Femur (tissue), 1 donor: ENCODE measurements at places on chromosomes 1 and 21.

GRCh38 chr1:26771643-26772321 lies 16.0 kb upstream of the PIGV start:
- no peak for DNase-seq

DNA sequence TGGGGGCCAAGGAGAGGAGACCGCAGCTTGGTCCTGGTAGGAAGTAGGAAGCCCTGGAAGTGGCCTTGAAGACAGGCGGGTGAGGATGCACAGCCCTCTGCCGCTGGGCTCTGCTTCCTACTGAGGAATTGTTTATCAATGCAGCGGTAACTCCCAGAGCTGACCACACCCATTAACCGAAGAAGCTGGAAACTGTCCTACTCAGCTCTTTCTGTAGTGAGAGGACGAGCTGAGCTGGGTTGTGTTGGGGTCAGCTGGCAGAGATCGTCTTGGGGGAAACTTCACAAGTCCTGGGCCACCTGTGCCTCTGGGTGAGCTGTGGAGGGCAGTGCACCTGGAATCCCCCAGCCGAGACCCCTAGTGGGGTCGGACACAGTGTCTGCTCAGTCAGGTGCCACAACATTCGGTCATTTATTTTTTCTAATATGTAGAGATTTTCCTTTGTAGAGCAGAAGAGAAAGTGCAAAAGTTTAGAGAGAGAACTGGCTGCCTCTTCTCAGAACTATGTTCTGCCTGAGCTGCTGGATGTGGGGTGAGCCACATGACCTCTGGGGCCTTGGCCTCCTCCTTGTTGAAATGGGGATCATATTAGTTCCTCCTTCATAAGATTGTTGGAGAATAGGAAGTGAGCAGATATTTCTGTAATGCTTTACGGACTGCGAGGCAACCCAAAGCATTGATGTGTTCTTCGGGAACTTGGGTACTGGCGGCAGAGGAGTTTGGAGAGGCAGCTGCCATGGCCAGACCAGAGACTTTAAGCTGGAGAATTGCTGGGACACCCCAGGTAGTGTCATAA lies 3.6 kb downstream of the NECAP2 start:
- DNase-seq: no peak

DNA sequence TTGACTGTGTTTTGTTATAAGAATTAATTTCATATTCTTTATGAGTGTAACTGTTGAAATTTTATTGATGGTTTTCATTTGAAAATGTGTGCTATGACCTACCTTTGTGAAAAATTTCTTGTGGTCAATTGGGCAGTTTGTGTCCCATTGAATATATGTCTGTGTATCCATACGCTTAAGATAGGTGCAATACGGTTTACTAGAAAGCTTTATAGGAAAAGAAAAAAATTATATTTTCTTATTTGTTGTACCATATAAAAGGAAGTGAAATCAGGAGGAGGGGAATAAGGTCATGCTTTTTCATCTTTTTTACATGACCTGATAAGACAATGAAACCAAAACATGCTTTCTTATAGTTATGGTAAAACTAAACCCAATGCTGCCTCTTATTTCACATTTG lies 807.7 kb downstream of the USP25 start:
- no peak for DNase-seq

DNA sequence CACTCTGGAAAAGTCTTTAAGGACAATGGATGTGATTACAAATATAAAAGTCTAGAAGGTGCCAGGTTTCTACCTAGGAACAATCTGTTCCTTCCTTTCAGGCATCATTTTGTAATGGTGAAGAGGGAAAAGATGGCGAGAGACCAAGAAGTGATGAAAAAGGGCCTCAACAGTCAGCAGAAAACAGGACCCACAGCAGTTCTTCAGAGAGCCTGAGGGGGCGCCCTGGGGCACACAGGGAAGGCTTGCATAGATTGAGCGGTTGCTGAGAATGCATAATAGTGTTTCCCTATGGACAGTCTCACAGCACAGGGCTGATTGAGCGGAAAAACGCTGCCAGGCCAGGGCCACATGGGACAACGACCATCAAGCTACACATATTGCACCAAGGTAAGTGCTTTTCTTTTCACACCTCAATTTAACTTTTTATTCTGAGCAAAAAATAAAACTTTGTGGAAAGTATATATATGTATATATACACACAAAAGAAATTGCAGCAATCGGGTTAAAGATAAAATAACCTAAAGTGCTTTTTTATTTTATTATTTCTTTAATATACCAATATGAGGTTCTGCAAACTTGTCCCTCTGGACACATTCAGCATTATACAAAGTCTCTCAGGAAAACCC lies 3.1 kb upstream of the YRDC start:
- DNase-seq: peak; percentile 78

DNA sequence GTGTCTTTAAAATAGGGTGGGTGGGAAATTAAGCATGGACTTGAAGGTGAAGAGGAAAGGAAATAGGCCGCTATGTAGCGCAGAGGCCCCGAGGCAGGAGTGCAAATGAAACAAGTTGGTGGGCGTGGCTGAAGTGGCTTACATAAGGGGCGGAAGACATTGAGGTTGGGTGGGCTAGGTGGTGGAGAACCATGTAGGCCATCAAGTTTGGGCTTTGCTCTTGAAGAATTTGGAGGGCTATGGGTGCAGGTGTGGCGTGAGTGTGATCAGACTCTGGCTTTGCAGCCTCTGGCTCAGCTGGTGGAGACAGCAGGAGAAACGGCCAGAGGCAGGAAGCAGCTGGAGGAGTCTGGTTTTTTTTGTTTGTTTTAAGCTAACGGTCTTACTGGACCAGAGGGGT lies 6.7 kb downstream of the SLFNL1 start:
- no peak for DNase-seq

- DNase-seq: no peak
These were observed 27.0 kb upstream of the ZFP69B start for GRCh38 chr1:40423264-40423642.

DNA sequence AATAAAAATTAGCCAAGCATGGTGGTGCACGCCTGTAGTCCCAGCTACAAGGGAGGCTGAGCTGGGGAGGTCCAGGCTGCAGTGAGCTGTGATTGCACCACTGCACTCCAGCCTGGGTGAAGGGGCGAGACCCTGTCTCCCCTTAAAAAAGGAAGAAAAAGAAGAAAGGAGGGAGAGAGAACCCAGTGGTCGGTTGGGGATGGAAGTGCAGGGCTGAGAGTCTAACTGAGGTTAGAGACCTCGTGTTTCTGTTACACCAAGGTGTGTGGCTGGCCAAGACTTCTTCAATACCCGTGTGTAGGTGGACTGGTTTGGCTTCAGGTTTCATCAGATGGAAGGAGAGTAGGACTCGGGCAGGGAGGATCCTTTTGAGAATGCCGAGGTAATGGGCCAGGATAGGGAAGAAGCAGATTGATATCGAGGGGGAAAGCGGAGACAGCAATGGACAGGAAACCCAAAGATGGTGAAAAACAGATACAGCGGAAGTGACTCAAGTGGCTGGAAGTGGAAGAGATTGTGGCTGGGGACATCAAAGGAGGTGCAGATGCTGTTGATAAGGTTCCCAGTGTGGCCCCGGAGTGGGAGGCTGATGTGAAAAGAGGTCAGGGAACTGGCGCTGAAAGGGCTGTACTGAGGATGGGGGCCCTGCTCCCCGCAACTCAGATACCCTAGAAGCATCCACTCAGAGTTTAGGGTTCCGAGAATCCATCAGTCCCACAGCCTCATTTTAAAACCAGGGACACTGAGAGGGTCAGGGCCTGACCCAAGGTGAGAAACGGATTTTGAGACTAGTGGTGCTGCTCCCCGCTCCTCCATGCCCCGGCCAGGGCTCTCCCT lies 681 bp upstream of the UBXN10 start:
- no peak for DNase-seq

DNA sequence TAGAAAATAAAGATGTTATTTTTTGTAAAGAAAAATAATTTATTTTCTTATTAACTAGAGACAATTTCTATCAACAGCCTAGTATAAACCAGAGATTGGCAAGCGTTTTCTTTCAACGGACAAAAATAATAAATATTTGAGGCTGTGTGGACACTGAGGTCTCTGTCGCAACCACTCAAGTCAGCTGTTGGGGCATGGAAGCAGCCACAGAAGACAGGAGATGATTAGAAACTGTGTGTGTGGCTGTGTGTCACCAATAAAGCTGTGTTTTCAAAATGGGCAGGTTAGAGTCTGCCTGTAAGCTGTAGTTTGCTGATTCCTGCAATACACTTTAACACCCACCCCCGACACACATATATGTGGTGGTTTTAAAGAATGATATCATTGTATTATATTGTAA lies 200.6 kb upstream of the HMCN1 start:
- DNase-seq: no peak

DNA sequence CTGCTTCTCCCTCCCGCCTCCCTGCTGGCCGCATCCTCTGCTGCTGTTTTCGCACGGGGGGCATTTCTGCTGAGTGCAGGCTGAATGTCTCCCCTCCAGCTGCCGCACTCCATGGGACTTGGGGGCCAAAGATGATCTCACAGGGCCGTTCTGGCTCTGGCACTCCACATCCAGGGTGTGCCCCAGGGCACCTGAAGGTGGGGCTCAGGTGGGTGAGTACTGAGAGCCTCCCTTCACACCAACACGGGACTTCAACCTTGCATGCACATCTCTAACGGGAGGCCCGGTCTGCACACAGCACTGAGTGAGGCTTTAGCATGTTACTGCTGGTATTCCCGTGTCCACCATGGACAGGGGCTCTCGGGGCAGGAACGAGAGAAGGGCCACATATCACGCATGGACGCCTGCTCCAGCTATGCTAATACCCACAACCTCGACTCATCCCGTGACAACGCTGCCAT lies 88.9 kb downstream of the DMRTB1 start:
- DNase-seq: peak; percentile 8

GRCh38 chr21:45175326-45176095 lies 101.1 kb downstream of the ADARB1 start:
- no peak for DNase-seq

DNA sequence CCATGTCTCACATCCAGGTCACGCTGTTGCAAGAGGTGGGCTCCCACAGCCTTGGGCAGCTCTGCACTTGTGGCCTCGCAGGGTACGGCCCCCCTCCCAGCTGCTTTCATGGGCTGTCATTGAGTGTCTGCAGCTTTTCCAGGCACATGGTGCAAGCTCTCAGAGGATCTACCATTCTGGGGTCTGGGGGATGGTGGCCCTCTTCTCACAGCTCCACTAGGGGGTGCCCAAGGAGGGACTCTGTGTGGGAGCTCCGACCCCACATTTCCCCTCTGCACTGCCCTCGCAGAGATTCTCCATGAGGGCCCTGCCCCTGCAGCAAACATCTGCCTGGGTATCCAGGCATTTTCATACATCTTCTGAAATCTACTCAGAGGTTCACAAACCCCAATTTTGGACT lies 219.4 kb downstream of the LRRC7 start:
- DNase-seq: no peak

- no peak for DNase-seq
These were observed 2.1 kb downstream of the LEPR start for GRCh38 chr1:65422241-65423203.

- peak; percentile 46 for DNase-seq
These were observed 1.0 kb upstream of the DCAF6 start for GRCh38 chr1:167935216-167936067.

- no peak for DNase-seq
These were observed 107.1 kb downstream of the TLR5 start for GRCh38 chr1:223035724-223036478.

DNA sequence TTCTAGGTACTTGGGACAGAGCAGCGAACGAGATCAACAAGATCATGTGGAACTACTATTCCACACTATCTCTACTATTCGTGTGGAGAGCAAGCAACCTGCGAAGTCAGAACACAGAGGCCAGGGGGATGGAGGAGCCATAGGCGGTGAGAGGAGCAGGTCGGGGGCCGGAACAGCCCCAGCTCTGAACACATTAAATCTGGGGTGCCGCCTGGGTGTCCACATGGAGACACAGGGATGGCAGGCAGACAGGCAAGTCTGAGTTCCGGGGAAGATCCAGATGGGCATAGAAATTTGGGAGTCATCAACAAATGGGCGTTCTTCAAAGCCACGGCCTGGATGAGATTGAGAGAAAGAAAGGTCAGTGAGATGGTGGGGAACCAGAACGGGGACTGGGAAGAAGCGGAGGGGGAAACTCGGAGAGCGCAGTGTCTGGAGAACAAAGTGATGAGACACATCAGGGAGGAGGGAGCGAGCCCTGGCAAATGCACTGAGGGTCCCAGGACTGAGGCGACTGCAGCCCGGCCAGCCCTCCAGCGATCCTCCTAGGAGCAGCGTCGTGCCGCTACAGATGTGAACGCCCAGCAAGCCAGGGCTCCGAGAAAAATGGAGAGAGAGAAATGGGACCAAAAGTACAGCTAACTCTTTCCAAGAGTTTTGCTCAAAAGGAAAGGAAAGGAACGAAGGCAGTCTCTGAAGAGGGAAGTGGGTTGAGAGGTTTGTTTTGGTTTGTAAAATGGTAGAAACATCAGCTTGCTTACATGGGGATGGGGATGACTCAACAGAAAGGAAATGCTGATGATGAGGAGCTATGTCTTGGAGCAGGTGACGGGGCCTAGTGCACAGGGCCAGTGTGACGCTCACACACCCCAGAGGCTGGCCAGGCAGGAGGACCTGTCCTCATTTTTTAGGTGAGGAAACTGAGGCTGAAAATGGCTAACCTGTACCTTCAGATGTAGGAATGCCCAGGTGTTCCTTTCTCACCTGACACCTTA lies 84.5 kb downstream of the GLIS1 start:
- DNase-seq: no peak

DNA sequence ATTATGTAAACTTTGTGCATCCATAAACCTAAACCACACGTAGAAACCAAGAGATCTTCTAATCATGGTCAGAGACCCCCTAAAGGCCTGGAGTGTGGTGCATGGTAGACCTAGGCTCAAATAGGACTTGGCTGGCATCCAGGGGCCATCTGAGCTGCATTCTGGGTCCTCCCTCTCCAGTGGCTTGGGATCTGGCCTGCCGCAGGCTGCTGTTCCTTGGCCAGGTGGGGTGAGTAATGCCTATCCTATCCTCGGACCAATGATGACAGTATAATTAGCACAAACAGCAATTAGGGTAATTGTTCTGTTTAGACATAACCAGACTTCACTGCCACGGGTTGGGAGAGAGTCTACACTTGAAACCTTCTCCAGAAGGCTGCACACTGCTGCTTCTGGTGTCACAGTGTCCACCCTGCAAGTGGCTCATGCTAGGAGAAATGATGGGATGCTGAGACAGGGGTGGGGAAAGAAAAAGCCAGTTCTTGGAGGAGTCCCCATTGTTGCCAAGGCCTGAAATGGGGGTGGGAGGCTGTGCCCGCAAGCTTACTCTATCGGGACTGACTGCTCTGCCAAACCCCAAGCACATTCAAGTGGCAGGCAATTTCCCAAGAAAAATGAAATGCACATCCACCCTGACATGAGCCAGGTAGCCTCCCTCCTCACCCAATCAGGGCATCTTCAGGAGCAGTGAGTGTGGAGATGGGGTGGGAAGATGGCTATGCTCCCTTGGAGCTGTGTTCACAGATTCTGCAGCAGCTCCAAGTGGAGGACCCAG lies 12.5 kb upstream of the PKP1 start:
- DNase-seq: no peak
